SJSA1 (cell line): ENCODE measurements at places on chromosomes 16 and 17. TPM values are rescaled to one million over a fixed set of nuclear protein-coding genes. Genes with fewer than 3 reads are reported as not detected.

- DNase-seq = peak; percentile 66
- no peaks in the 10 kb centered on the region for H3K27me3 ChIP-seq
- no peak overlapping the region for H3K27ac ChIP-seq
- H3K4me1 ChIP-seq = peaks cover 57% of the 10 kb centered on the region
- H3K4me3 ChIP-seq = no peak overlapping the region
Measured at GRCh38 chr16:8887952-8888560, 5.9 kb downstream of the LITAFD start.

The PMP22 gene
- 80.3 and 103 TPM in 2 replicates for total RNA-seq

DNA sequence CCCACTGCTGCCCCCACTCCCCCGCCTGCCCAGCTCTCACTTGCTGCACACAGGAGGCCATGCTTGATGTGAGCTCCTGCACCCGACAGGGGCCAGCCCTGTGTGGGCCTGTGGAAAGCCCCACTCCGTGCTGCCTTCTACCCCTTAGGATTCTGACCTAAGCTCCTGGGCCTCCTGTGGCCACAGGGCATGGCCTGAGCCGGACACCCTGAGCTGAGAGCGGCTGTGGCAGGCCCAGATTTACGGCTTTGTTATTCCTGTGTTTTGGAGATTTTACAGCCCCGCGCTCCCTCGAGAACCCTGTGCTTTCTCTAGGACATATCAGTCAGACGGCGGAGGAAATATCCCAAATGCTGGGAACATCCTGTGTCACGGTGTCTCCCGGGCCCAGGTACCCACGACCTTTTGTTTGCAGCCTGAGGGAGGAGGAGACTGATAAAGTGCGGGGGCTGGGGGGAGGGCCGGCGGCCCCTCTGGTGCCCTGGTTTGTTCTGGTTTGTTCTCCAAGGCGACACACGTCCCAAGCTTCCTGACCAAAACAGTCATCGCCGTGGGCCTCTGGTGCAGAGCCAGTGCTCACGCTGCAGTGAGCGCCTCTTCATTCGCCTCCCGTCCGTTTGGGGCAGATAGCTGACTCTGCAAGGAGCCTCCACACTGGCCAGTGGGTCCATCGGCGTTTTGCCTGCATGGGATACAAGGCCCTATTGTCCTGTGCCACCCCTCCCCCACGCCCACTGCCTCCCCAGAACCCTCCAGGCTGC is 363.4 kb downstream of the C16orf95 start:
- H3K4me1 ChIP-seq = peaks cover 32% of the 10 kb centered on the region
- H3K27me3 ChIP-seq = no peaks in the 10 kb centered on the region
- no peak overlapping the region for H3K4me3 ChIP-seq
- DNase-seq = no peak
- no peak overlapping the region for H3K27ac ChIP-seq

The ACBD4 gene
- 0.89 and 1.6 TPM in 2 replicates for total RNA-seq

- no peak for DNase-seq
- H3K27ac ChIP-seq = no peak overlapping the region
- no peaks in the 10 kb centered on the region for H3K36me3 ChIP-seq
- H3K4me1 ChIP-seq = peaks cover 6% of the 10 kb centered on the region
- H3K4me3 ChIP-seq = no peak overlapping the region
- H3K27me3 ChIP-seq = peaks cover 51% of the 10 kb centered on the region
Measured at GRCh38 chr16:5066511-5066910, 755 bp upstream of the C16orf89 start.

The CHD9 gene
- total RNA-seq = 14.7 and 29.2 TPM in 2 replicates

- no peak for DNase-seq
- H3K27me3 ChIP-seq = no peaks in the 10 kb centered on the region
- no peak overlapping the region for H3K27ac ChIP-seq
Measured at GRCh38 chr16:50178491-50178941, 25.4 kb downstream of the TENT4B start.

The GDPD1 gene
- total RNA-seq = 0.78 and 1.2 TPM in 2 replicates

DNA sequence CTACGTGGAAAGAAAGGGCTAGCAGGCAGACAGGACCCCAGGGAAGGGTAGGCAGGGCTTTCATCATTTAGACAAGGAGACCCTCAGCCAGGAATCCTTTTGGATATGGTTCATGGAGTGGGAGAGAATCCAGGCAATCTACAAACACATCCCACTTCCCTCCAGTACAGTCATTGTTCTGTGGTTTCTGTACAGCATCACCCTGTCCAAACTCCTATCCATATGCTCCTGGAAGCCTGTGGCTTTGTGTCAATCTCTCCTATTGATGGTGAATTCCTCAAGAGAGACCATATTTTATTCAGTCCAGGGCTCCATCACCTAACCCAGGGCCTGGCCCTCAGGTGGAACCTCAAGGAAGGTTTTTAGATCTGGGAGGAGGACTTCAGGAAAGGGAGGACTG is 99.2 kb downstream of the SPACA3 start:
- no peak overlapping the region for H3K27ac ChIP-seq
- no peaks in the 10 kb centered on the region for H3K36me3 ChIP-seq
- H3K4me1 ChIP-seq = no peaks in the 10 kb centered on the region
- DNase-seq = no peak
- H3K27me3 ChIP-seq = peaks cover 9% of the 10 kb centered on the region; the same call in 1 of the 2 replicates

The OR3A3 gene
- total RNA-seq = not detected in 2 replicates

DNA sequence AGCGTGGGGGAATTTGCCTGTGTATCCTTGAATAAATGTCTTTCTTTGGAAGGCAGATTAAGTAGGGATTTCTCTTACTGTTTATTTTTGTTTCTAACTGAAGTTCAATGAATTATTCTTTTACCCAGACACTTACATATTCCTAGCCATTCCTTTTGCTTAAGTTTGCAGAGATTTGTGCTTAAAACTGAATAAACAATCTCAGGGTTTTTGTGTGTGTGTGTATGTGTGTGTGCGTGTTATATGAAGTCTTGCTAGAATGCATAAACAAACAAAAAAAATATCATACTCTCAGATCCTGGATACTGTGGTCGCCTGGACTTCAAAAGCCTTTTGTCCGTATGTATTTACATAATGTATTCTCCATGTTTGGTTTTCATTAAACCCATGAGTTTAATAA is 672.8 kb downstream of the MAF start:
- H3K4me3 ChIP-seq = no peak overlapping the region
- no peak overlapping the region for H3K27ac ChIP-seq
- H3K36me3 ChIP-seq = no peaks in the 10 kb centered on the region
- peak; percentile 28 for DNase-seq
- H3K4me1 ChIP-seq = no peaks in the 10 kb centered on the region
- no peaks in the 10 kb centered on the region for H3K27me3 ChIP-seq

The WSCD1 gene
- 0.32 and 3.4 TPM in 2 replicates for total RNA-seq

The DNAH9 gene
- total RNA-seq = 0.08 TPM in 1 of 2 replicates, not detected in the other

The FBXL16 gene
- 0.13 TPM in 1 of 2 replicates, not detected in the other for total RNA-seq

DNA sequence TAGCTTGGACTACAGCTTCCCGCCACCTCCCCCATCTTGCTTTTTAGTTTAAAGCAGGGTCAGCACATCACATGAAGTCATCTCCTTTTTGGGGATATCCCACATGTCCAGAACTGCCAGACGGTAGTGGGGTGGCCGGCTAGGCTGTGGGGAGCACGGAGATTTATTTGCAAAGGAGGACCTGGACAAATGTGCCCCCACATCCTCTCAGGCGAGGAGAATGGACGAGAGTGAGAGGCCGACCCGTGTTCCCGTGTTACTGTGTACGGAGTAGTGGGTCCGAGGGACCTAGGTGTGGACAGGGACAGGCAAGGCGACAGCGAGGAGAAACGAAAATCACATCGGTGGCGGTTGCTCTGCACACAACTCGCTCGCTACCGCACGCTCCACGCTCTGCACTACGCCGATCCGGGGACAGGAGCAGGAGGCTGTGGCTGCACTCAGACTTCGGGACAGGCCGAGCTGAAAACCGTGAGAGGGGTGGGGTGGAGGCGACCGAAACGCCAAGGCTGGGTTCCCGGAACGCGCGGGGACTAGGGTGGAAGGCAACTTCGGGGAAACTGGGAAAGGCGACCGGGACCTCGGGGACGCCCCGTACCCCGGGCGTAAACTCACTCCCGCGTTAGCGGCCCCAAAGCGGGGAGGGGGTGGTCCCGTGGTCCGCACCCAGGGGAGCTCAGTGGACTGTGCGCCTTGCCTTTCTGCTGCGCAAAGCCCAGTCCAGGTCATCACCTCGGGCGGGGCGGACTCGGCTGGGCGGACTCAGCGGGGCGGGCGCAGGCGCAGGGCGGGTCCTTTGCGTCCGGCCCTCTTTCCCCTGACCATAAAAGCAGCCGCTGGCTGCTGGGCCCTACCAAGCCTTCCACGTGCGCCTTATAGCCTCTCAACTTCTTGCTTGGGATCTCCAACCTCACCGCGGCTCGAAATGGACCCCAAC is at the start of gene MT1A:
Gene MT1A, plus strand, starts transcription at position 853 of the 937 bp plus-strand sequence. Its CDS starts 73 bp downstream, at position 926.
- H3K4me1 ChIP-seq = no peaks in the 10 kb centered on the region
- no peak within 1 kb of the TSS for H3K27ac ChIP-seq
- no peaks in the 10 kb centered on the region for H3K36me3 ChIP-seq
- H3K27me3 ChIP-seq = peaks cover 41% of the 10 kb centered on the region
- DNase-seq = no peak
- no peak within 1 kb of the TSS for H3K4me3 ChIP-seq

The OMG gene
- not detected in 2 replicates for total RNA-seq

- H3K27me3 ChIP-seq = no peaks in the 10 kb centered on the region
- H3K27ac ChIP-seq = no peak overlapping the region
- no peaks in the 10 kb centered on the region for H3K36me3 ChIP-seq
- no peak overlapping the region for H3K4me3 ChIP-seq
- H3K4me1 ChIP-seq = no peaks in the 10 kb centered on the region
Measured at GRCh38 chr17:70144260-70144846, 25.0 kb upstream of the KCNJ2 start.

- H3K4me1 ChIP-seq = no peaks in the 10 kb centered on the region
- no peak for DNase-seq
- H3K27me3 ChIP-seq = no peaks in the 10 kb centered on the region
- H3K4me3 ChIP-seq = no peak overlapping the region
- H3K27ac ChIP-seq = no peak overlapping the region
Measured at GRCh38 chr17:78823282-78824046, 17.1 kb downstream of the USP36 start.

DNA sequence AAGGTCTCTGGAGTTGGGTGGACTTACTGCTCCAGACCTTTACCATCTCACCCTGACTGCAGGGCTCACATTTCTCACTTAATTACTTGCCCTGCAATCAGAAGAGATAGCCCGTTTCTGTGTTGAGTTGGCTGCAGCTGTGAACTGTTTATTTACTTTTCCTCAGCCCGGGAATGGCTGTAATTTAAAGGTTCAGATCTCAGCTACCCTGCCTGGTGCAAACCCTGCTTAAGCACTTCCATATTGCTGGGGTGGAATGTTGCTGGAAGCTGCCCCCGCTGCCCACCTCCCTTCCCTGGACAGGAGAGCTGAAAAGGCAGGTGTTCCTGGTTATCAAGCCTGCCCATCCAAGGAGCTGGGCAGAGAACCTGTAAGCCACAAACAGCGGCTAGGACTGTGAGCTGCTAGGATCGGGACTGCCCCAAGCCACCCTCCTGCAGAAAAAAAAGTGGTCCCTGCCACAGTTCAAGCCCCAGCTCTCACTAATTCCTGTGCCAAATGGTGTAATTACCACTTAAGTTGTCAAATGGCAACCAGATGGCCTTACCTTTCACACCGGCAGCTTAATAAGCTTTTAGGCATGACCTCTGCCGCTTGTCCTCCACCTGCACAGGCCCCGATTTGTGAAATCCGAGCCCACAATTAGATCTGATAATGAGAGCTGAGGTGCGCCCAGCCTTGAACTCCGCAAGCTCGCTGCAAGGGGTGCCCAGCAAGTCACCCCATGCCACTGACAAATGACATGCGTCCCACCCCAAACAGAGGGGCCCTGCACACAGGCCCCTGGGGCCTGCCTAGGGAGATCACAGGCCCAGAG is 269.8 kb downstream of the C16orf95 start:
- no peaks in the 10 kb centered on the region for H3K36me3 ChIP-seq
- no peak overlapping the region for H3K4me3 ChIP-seq
- no peak overlapping the region for H3K27ac ChIP-seq

- H3K27ac ChIP-seq = no peak overlapping the region
- H3K4me1 ChIP-seq = peaks cover 6% of the 10 kb centered on the region; the same call in 1 of the 2 replicates
- H3K36me3 ChIP-seq = peaks cover 44% of the 10 kb centered on the region
- no peak for DNase-seq
- no peak overlapping the region for H3K4me3 ChIP-seq
Measured at GRCh38 chr16:13936155-13936554, 16.2 kb downstream of the ERCC4 start.

GRCh38 chr16:10584981-10585438 is 4.6 kb upstream of the EMP2 start:
- H3K36me3 ChIP-seq = peaks cover 5% of the 10 kb centered on the region
- peaks cover 5% of the 10 kb centered on the region for H3K4me1 ChIP-seq
- H3K27me3 ChIP-seq = no peaks in the 10 kb centered on the region; the same call in 1 of the 2 replicates
- DNase-seq = no peak
- H3K4me3 ChIP-seq = no peak overlapping the region

DNA sequence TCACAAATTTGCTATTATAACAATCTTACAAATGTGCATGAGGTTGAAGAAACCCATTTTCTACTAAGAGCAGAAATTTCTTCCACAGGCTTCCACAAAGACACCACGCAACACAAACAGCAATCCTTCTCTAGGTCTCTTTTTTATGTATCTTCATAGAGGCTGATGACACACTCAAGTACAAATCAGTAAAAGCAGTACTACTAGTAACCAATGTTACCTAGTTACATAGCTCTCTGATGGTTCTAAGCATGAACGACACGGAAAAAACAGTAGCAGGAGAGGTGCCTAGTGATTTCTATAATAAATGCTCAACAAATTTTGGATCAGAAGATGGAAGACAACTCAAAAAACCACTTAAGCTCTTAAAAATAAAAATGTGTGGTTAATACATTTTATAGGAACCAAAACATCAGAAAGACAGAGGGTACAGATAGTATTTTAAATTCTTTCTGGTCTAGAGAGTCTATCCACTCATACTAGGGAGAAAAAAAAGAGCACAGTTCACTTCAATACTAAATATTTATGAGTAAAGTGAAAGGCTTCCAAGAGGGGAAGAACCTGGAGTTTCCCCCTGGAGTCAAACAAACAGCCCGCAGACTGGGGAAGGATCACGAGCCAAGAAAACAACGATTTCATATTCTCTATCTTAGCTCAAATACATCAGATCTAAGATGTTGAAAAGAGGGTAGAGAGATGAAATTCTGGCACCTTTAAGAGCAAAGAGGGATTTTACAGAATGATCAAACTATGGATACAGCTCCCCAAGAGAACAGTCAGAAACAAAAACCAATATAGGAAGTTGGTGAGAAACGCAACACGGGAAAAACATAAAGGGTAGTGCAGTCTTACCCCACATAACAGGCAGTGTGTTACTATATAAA is 40.2 kb downstream of the SMG6 start:
- H3K27ac ChIP-seq = no peak overlapping the region
- no peak for DNase-seq

DNA sequence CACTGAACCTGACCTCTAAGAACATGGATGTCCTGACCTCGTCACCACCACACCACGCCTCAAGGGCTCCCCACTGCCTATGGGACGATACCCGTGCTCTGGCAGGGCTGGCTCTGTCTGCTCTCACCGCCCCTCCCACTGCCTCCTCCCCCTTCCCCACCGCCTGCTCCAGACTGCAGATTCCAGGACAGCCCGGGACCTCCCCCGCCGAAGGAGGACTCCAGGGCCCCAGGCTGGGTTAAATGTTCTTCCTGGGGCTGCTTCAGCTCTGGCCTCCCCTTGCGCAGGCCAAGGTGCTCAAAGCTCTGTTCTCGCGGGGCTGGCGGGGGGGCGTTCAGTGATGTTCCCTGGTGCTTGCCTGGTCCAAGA is 3.1 kb downstream of the NPW start:
- peak; percentile 72 for DNase-seq
- peaks cover 44% of the 10 kb centered on the region for H3K4me1 ChIP-seq
- H3K27me3 ChIP-seq = peaks cover 24% of the 10 kb centered on the region
- peak overlapping the region; percentile 14 for H3K4me3 ChIP-seq
- H3K27ac ChIP-seq = no peak overlapping the region

- H3K4me3 ChIP-seq = no peak overlapping the region
- peaks cover 6% of the 10 kb centered on the region; the same call in 1 of the 2 replicates for H3K27me3 ChIP-seq
- H3K36me3 ChIP-seq = no peaks in the 10 kb centered on the region
Measured at GRCh38 chr16:82236875-82237274, 66.9 kb upstream of the MPHOSPH6 start.

The BRIP1 gene
- 31.2 and 53.2 TPM in 2 replicates for total RNA-seq
